ENCODE measurements at places on chromosomes 2 and 18.

- no peak for DNase-seq
Observed at GRCh38 chr2:95260028-95261023, 13.9 kb upstream of the PROM2 start.

DNA sequence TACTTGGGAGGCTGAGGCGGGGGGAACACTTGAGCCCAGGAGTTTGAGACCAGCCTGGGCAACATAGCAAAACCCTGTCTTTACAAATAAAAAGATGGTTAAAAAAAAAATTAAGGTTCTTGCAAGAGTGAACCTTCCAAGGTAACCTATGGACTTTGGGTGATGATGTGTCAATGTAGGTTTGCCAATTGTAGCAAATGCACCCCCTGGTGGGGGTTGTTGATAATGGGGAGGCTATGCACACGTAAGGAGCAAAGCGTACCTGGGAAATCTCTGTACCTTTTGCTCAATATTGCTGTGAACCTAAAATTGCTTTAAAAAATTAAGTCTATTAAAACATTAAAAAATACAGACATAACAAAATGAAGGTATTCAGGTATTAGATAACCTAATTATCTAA is 70.4 kb downstream of the CWC22 start:
- DNase-seq, result peak; percentile 72

GRCh38 chr2:168929031-168929430 is 27.9 kb downstream of the G6PC2 start:
- DNase-seq, result no peak

DNA sequence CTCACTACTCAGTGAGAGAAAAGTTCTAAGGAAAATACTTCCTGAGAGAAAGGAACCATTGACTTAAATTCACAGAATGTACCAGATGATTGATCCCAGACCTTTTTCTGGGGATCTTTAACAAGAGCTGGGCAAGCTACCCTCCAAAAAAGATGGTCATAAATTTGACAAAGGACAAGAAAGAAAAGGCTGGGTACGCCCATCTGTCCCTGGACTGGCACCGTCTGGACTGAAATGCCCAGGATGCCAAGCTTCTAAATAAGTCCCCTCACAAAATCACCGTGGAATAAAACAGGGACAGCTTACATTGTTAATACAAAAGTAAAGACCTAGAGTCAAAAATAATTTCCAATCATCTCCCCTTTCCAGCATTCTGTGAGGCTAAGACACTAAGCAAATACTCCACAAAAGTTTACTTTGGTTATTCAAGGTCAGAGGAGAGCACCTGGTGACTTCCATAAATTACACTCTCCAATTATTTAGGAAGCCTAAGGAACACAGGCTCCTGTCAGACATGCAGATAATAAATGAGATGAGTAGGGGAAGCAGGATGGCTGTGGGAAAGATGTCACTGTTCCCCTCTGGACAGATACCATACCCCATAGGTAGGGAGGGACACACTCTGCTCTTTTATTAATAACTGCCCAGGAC is 69.9 kb downstream of the UXS1 start:
- no peak for DNase-seq

GRCh38 chr2:37560241-37560848 is 111.1 kb downstream of the CDC42EP3 start:
- DNase-seq, result no peak

DNA sequence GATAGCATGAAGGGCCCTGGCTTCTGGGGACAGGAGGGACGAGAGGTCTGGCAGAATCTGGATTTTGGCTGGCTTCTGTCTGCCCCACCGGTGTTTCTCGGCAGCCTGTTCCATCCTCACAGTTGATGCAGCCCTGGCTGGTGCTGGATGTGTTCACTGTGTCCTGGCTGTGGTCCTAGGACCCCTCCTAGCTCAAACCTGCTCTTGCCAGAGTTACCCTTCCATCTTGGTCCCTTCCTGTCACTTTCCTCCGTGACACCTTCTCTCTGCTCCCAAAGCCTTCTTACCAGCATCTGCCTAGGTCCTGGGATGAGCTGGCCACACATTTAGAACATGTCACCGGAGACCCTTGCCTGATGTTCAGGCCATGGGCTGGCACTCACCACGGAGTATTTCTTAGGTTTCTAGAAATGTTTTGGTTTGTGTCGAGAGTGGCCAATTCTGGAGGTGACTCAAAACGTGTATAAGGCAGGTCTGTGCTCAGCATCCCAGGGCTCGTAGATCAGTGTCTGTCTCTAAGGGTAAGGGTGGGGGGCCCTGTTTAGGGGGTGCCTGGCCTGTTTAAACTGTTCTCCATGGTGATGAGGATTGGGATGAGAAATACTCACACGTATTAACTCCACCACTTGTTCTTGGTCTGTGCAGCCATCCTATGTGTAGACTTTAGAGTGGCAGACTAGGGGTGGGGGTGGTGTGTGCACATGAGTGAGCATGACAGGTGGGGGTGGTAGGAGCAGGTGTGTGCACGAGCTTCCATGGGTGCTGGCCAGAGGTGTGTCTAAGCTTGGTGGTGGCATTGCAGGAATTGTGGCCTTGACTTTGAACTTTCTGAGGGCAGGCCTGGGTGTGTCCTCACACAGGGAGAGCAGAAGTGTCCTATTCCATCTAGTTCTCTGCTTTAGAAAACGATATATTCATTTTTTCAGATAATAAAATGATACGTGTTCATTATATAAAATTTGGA is 162.7 kb downstream of the DYSF start:
- DNase-seq, result no peak

- no peak for DNase-seq
Observed at GRCh38 chr2:145235312-145235711, 715.4 kb upstream of the ZEB2 start.

GRCh38 chr18:48859311-48860268 is 91.2 kb downstream of the SMAD7 start:
- DNase-seq, result peak; percentile 94

DNA sequence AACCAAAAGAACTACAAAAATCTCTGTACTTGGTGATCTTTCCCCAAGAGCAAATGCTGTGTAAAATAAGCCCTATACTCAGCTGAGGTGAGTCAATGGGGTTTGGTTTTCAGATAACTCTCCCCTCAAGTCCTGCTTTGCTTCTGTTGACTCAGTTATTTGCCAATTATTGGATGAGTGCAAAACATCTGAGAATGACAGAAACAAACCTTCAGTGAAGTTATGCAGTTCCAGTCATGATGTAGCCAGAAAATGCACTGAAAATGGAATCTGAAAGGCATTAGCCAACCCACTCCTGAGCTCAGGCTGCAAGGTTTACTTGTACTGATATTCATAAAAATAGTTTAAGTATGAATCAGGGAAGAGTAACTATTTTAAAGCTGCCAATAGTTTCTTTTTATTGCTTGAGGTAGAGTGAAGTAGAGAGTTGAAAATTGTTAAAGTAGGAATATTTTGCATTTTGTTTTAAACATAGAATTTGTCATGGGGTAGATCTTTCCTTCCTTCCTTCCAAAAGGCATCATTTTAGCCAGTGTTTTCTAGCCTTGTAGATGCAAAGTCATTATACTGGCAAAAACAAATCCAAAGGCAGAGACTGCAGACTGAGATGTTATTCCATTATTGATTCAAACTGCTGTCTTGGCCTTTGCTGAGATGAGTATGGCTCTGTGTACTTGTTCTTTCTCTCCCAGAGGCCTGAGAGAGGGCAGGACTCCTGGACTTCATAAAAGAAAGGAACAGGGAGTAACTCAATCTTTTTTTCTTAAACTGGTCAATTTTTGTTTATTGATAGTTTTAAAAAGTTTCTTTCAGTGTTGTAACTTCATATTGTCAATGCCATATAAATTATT is 215.3 kb downstream of the RND3 start:
- no peak for DNase-seq

DNA sequence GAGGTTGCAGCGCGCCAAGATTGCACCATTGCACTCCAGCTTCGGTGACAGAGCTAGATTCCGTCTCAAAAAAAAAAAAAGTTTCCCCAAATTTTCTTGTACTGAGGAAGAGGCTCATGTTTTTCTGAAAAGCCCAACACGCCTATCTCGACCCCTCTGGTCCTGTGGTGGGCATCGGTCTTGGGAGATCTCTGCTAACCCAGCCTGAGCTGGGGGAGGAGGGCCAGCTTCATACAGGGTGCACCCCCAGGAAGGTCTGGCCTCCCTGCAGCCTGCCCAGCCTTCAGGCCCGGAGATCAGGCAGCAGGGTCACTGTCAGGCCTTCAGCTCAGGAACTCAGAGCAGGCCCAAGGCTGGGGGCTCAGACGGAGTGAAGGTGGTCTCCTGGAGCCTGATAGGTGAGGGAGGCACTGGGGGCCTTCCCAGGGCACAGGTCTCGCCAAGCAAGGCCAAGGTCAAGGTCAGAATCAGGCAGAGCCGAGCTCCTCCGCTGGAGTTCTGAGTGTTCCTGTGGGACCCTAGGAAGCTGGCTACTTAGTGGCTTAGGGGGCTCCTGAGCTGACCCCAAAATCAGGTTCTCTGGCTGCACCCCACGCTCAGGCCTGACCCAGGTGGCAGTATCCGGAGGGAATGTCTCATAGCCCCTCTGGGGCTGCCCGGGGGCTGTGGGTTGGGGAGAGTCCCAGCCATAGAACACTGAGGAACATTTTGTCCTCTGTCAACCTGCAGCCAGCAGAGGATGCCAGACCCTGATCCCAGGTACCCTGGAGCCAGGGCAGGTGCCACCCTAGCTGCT is 37.9 kb upstream of the SMAD7 start:
- DNase-seq, result no peak

DNA sequence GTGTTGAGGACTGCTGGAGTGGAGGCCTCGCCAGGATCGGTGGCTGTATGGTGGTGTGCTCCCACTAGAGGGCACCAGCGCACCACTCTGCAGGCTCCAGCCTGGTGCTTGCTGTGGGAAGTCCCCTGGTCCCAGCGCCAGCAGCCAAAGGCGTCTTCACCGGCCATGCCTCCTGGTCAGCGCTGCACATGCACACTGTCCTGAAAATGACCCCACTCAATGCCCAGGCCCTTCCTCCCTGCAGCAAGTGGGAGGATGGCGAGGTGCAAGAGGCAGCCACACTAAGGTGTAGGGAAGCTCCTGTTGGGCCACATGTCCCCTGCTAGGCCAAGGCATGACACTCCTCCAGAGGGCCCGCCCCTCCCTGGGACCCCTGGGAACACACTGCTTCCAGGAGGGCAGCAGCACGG is 136.5 kb downstream of the CTIF start:
- DNase-seq, result peak; percentile 89

GRCh38 chr18:74399091-74399887 is 57.8 kb downstream of the DIPK1C start:
- no peak for DNase-seq

GRCh38 chr2:3664925-3665324 is 6.9 kb downstream of the ALLC start:
- peak; percentile 5 for DNase-seq

GRCh38 chr2:888211-888801 is 62.3 kb upstream of the SNTG2 start:
- DNase-seq, result no peak

All from WERI-Rb-1 (cell line).